ENCODE measurements at places on chromosomes 3 and 15. TPM values are rescaled to one million over a fixed set of nuclear protein-coding genes. Genes with fewer than 3 reads are reported as not detected.

GRCh38 chr3:108091498-108092250 lies 843 bp upstream of the CD47 start:
- DNase-seq, result no peak
- peaks cover 37% of the 10 kb centered on the region for H3K4me1 ChIP-seq
- H3K4me3 ChIP-seq, result peak overlapping the region; percentile 93
- H3K36me3 ChIP-seq, result no peaks in the 10 kb centered on the region

GRCh38 chr3:58178528-58179234 lies 32.1 kb downstream of the DNASE1L3 start:
- H3K4me1 ChIP-seq, result peaks cover 13% of the 10 kb centered on the region
- no peaks in the 10 kb centered on the region for H3K27me3 ChIP-seq
- DNase-seq, result no peak
- no peaks in the 10 kb centered on the region for H3K36me3 ChIP-seq
- no peak overlapping the region for H3K4me3 ChIP-seq

- no peak overlapping the region for H3K27ac ChIP-seq
- DNase-seq, result no peak
- H3K4me1 ChIP-seq, result no peaks in the 10 kb centered on the region
- H3K4me3 ChIP-seq, result no peak overlapping the region
- no peaks in the 10 kb centered on the region for H3K27me3 ChIP-seq
These were observed 395.3 kb downstream of the IL5RA start for GRCh38 chr3:2714834-2715233.

GRCh38 chr3:31534065-31534425 lies 1.3 kb downstream of the STT3B start:
- peak overlapping the region; percentile 92 for H3K4me3 ChIP-seq
- H3K27me3 ChIP-seq, result no peaks in the 10 kb centered on the region
- no peaks in the 10 kb centered on the region for H3K36me3 ChIP-seq
- no peak overlapping the region for H3K27ac ChIP-seq

- no peak overlapping the region for H3K4me3 ChIP-seq
- H3K36me3 ChIP-seq, result no peaks in the 10 kb centered on the region
- H3K27ac ChIP-seq, result no peak overlapping the region
- no peaks in the 10 kb centered on the region for H3K4me1 ChIP-seq
These were observed 69.6 kb downstream of the CHSY1 start for GRCh38 chr15:101182215-101182614.

TUSC7 gene
- not detected for total RNA-seq

GRCh38 chr3:157101486-157101885 lies 58.5 kb downstream of the CCNL1 start:
- no peaks in the 10 kb centered on the region for H3K36me3 ChIP-seq
- H3K4me3 ChIP-seq, result no peak overlapping the region
- peaks cover 11% of the 10 kb centered on the region for H3K4me1 ChIP-seq

GMNC gene
- not detected for total RNA-seq

DNA sequence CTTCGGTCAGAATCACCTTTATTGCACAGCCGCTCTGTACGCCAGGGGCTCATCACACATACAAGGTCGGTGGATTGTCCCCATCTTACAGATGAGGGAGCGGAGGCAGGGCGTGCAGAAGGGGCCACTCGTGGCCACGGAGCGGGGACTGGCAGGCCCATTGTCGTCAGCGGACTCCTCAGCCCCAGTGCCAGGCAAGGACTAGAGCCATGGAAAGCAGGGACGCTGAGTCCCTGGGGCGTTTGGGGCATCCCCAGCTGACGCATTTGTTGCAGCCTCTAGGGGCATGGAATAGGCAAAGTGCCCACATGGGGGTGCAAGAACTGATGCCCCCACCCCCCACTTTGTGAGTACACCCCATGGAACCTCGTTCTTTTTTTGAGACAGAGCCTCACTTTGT lies 29.8 kb upstream of the FURIN start:
- no peak overlapping the region for H3K27ac ChIP-seq
- no peak for DNase-seq
- H3K4me1 ChIP-seq, result no peaks in the 10 kb centered on the region
- H3K27me3 ChIP-seq, result no peaks in the 10 kb centered on the region
- H3K36me3 ChIP-seq, result no peaks in the 10 kb centered on the region

CFAP100 gene
- not detected for total RNA-seq

- peaks cover 25% of the 10 kb centered on the region for H3K4me1 ChIP-seq
- no peaks in the 10 kb centered on the region for H3K36me3 ChIP-seq
- H3K4me3 ChIP-seq, result no peak overlapping the region
- H3K27ac ChIP-seq, result no peak overlapping the region
These were observed 23.0 kb downstream of the CPN2 start for GRCh38 chr3:194328053-194328657.

DNA sequence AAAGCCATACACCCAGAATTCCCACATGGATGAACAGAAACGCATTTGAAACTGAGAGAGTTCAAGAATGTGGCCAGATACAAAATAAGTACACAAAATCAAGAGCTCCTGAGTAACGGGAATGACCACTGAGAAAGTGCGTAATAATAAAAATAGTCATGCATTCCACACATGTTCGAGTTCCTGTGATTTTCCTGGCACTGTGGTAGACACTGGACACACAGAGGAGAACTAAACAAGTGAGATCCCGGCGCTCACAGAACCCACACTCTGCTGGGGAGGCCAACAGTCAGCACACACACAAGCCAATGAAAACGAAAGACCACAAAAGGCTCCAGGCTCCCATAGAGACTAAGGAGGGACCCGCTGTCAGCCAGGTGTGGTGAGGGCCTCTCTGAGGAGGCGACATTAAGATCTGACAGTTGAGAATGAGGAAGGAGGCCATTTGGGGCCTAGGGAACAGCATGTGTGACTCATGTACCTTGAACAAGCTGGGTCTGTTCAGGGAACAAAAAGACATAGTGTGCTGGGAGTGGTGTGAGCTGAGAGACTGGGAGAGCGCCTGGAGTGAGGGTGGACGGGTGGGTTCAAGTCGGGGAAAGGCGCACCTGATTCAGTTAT lies 5.1 kb downstream of the FAM107A start:
- H3K36me3 ChIP-seq, result no peaks in the 10 kb centered on the region
- H3K4me3 ChIP-seq, result no peak overlapping the region
- H3K27me3 ChIP-seq, result peaks cover 5% of the 10 kb centered on the region
- no peak for DNase-seq

- H3K27ac ChIP-seq, result no peak overlapping the region
- no peak for DNase-seq
- no peak overlapping the region for H3K4me3 ChIP-seq
These were observed 1.1 kb upstream of the SEMA3G start for GRCh38 chr3:52446042-52446441.

GRCh38 chr3:62604298-62604697 lies 230.9 kb upstream of the FEZF2 start:
- H3K36me3 ChIP-seq, result no peaks in the 10 kb centered on the region
- H3K4me3 ChIP-seq, result peak overlapping the region; percentile 35
- H3K4me1 ChIP-seq, result peaks cover 30% of the 10 kb centered on the region
- no peaks in the 10 kb centered on the region for H3K27me3 ChIP-seq

- no peaks in the 10 kb centered on the region for H3K27me3 ChIP-seq
- peak; percentile 71 for DNase-seq
- H3K4me3 ChIP-seq, result no peak overlapping the region
These were observed 3.8 kb upstream of the KIF23 start for GRCh38 chr15:69410248-69410874.

DNA sequence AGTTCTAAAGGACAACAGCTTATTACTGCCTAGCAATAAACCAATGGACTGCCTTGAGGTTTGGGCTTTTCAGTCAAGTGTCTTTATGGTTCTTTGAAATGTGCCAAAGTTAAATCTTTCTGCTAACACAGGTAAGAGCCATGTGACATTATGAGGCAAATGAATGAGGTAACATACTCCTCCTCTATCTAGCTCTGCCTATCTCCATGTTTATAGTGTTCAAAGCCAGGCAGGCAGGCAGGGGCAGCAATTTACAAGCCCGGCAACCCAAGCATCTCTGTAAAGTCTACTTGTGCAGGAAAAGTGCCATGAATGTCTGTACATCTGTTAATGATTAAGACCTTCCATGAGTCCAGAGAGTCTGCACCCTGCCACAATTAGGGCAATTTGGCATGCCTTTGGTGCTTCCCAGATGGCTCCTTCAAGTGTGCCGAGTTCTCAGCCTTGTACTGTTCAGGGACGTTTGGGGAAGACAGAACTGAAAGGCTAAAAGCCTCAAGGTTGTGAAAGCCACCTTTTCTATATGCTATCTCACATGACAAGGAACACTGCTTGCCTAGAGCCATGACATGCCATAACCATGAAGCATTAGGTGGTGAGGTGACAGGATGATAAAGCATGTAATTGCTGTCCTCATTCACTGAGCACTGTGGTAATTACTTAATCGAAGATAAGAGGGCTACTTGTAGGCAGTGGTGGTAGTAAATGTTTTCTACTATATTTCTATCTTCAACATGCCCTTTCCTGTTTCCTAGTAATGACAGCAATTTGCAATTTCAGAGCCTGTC lies 41.4 kb upstream of the EIF1B start:
- peaks cover 11% of the 10 kb centered on the region for H3K27me3 ChIP-seq
- no peak overlapping the region for H3K27ac ChIP-seq
- no peak overlapping the region for H3K4me3 ChIP-seq
- no peaks in the 10 kb centered on the region for H3K4me1 ChIP-seq
- H3K36me3 ChIP-seq, result no peaks in the 10 kb centered on the region

GRCh38 chr15:41493205-41493901 lies at the start of gene ITPKA:
ITPKA (plus strand) TSS chr15:41493874; CDS start chr15:41493928, 54 bp downstream.
- no peaks in the 10 kb centered on the region for H3K27me3 ChIP-seq
- H3K36me3 ChIP-seq, result no peaks in the 10 kb centered on the region
- H3K4me3 ChIP-seq, result peak within 1 kb of the TSS; percentile 76
- DNase-seq, result peak; percentile 63

HEG1 gene
- total RNA-seq, result 30.2 TPM

DNA sequence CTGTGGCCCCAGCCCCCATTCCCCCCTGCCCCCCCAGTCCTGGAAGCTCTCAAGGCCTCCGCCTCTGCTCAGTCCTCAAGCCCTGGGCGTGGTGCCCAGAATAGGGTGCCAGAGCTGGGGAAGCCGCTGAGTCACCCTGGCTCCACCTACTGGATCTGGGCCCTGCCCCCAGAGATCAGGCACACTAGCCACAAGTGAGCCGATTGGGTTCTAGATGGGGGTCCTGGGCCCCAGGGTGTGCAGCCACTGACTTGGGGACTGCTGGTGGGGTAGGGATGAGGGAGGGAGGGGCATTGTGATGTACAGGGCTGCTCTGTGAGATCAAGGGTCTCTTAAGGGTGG lies 5.7 kb downstream of the EIF4G1 start:
- peaks cover 76% of the 10 kb centered on the region for H3K36me3 ChIP-seq
- H3K4me3 ChIP-seq, result peak overlapping the region; percentile 18
- peak; percentile 87 for DNase-seq
